ENCODE measurements at places on chromosomes 6 and 20.

DNA sequence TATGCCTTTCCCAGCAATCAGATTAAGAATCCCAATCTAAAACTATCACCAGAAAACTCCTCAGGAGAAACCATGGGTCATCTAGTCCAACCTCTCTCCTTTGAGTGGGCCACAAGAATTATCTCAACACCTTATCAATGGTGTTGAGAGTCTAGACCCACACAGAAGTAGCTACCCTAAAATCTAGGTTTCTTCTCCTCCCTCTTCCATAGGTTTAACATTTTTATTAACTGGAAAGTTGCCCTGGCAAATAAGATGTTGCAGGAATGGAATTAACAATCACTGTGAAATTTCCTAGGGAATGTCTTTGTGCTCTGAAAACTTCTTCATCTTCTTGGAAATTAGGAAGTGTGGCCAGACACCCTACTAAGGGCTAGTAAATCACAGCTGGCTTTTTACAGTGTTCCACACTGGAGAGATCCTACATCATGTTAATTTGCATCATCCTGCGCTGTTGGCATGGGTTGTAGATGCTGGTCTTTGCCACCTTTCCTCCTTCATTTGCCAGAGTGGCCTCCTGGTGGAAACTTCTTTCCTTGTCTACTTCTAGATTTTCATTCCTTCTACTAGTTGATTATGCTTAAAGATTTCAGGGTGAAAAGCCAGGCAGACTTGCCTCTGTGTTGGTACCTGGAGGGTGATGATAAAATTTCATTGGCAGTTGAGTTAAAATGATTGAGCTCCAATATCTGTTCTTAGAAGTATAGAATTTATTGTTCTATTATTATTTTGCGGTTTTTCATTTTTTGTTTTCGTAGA is 2.7 kb downstream of the TNFAIP3 start:
- DNase-seq: no peak

- DNase-seq: peak; percentile 19
Observed at GRCh38 chr6:128098000-128098581, 197.2 kb upstream of the THEMIS start.

- DNase-seq: no peak
Observed at GRCh38 chr6:87397656-87398055, 10.1 kb upstream of the CFAP206 start.

DNA sequence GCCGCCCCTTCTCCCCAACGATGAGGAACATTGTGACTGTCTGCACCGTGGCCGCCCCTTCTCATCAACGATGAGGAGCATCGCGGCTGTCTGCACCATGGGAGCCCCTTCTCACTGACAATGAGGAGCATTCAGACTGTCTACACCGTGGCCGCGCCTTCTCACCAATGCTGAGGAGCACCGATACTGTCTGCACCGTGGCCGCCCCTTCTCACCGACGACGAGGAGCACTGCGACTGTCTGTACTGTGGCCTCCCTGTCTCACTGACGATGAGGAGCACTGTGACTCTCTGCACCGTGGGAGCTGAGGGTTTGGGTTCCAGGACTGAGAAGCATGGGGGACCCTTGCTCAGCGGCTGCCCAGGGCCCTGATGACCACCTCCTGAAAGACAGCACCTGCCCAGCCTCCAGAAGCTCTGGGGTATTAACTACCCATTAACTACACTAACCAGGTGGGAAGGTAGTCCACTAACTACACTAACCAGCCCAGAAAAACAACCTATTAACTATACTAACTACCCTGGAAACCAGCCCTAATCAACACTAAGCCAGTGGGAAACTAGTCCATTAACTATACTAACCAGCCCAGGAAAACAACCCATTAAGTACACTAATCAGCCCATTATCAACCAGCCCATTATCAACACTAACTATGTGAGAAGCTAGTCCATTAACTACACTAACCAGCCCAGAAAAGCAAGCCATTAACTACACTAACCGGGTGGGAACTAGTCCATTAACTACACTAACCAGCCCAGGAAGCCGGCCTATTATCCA is 116.9 kb downstream of the TAF4 start:
- no peak for DNase-seq

DNA sequence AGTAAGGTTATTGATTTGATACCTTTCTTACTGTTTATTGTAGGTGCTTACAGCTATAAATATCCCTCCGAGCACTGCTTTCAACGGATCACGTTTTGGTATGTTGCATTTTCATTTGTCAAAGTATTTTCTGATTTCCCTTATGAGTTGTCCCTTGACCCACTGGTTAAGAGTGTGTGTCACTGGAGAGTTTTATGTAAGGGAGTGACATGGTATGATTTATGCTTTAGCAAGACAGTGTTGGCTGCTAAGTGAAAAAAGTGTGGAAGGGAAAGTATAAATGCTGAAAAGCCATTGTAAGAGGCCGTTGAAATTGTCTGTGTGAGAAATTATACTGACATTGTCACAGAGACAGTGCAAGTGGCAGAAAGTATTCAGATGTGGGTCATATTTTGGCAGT is 72.0 kb downstream of the SYCP2 start:
- no peak for DNase-seq

- DNase-seq: no peak
Observed at GRCh38 chr6:105746509-105746908, 339.6 kb upstream of the PRDM1 start.

GRCh38 chr6:93350774-93351173 is 68.6 kb downstream of the EPHA7 start:
- DNase-seq: no peak

Data from GM23248 (cell line).